Hematopoietic multipotent progenitor cell treated with erythropoietin and hydrocortisone succinate and interleukin-3 and kit ligand, for 17 days (in vitro differentiated cells): ENCODE measurements at places on chromosomes 7 and 10.

- DNase-seq: no peak
These were observed 72.5 kb downstream of the BBS9 start for GRCh38 chr7:33201821-33202220.

GRCh38 chr10:120656107-120656506 lies 195.1 kb upstream of the WDR11 start:
- no peak for DNase-seq

- DNase-seq: no peak
These were observed 202.8 kb upstream of the BMPER start for GRCh38 chr7:33702514-33703054.

DNA sequence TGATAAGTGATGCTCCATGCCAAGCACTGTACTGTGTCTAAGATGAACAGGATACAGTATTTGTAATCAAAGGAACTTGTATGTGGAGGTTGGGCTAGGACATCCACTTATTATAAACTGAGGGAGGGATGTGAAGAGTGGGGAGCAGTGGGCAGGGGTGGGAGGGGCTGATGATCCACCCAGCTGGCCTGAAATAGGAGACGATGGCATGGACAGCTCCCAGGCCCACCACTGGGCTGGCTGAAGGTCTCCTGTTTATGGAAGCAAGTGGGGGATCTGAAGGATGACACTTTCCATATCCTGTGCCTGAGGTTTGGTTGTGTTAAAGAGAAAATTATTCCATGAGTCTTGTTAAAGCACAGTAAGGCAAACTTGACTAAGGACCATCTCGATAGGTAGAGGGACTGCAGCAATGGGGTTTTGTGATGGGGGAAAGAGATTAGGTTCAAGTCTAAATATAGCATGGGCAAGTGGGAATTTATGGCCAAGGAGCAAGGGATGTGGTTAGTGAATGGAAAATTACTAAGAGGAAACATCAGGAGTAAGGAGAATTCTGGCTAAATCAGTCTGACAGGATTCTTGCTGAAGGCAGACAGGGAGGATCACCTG lies 124.6 kb downstream of the CCNY start:
- DNase-seq: no peak

DNA sequence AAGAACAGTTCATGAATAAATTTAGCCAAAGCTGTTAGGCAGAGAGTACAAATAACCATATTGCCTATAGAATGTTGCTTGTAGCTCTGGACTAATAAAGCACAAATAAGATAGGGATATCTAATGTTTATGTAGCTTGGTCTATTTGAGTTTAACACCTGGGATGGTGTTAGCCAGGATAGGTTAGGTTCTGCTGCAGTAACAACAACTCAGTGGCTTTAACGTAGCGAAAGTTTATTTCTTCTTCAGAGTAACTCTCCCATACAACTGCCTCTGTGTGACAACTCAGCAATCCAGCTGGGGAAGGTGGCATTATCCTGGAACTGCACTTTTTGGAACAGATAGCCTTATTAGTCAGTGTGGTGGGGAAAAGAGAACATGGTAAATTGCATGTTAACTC lies 52.2 kb upstream of the STEAP4 start:
- no peak for DNase-seq

GRCh38 chr10:1090696-1091095 lies 34.5 kb downstream of the WDR37 start:
- no peak for DNase-seq

- DNase-seq: peak; percentile 21
These were observed 26.7 kb upstream of the CD36 start for GRCh38 chr7:80611779-80612178.

DNA sequence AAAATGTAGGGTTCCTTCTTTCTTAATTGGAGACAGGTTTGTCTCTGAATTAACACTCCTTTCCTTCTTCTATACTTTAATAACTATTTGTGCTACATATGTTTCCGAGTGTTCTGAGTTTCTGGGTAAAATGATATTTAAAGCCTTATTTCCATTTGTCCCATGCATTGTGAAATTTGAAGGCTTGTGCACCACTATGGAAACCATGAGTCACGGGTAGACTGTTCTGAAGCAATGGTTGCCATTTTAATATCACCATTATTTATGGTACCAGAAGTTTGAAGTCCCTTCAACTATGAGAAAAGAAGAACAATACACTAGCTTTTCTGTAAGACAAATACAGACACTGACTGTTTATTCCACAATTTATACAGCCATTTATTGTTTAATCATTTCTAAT lies 44.7 kb upstream of the ZEB1 start:
- no peak for DNase-seq

DNA sequence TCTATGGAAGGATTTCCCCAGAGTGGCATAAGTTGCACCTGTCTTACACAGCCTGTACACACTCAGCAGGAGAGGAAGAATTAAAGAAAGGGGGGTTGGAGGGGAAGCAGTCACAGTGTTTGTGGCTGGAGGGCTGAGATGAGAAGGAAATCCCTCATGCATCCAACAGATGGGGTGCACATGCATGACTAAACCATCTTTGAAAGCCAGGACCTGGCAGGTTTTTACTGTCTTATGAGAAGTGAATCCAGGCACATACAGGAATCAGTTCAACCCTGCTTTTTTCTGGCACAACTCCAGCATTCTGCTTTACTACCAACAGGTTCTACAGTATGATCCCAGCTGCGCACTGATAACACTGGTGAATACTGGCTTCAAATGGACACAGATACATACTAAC lies 107.7 kb downstream of the CACNA2D1 start:
- no peak for DNase-seq
